Non-pigmented ciliary epithelial cell (primary cell): ENCODE measurements at places on chromosomes 16 and 17.
A peak's percentile ranks its signal among the peaks of the same experiment; 100 is the strongest.

DNA sequence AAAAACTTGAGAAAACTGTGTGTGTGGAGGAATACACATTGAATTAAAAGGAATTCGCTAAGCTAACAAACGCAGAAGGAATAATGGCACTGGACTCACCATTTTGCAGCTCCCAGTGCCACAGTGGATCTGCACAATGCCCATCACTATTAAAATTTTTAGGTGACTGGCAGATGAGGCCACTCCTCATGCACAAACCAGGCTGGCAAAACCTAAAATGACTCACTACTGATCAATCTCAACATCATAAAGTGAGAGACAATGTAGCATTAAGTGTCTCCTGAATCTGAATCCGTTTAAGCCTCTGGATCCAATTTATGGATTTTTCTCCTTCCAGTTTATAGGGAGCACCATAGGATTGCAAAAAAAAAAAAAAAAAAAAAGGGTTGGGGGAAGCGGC is 20.6 kb downstream of the MYH10 start:
- DNase-seq: no peak

DNA sequence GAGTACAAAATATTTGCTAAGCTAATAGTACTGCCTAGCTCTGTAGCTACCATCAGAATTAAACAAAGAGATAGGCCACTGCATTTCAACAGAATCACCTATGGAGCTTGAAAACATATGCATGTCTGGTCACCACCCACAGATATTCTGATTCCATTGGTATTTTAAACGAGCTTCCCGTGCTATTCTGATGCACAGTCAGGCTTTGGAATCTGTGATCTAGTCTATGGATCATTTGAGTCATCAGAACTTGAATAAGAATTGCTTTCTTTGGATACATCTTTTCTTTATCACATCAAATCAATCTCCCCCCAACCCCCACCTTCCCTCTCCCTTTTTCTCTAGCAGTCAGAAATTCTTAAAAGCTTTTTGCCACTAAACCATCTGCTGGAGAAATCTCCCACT is 124.7 kb downstream of the NPIPB5 start:
- DNase-seq: no peak

GRCh38 chr17:16905593-16906191 is 66.2 kb downstream of the TNFRSF13B start:
- peak; percentile 87 for DNase-seq

DNA sequence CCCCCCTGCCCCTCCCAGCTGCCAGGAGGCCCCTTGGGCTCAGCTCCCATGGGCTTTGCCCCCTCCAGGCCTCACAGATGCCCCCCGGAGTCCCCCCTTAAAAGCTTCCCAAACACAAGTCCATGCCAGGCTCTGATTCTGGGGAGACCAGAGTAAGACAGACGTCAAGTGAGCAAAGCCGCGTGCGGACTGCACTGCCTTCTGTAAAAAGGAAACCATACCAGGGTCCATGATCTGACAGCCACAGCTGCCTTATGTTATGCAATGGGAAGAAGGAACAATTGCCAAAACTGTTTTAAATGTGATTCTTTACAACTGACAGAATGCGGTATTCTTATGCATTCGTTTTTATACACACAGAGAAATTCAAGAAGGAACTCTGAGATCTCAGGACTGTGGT is 17.9 kb upstream of the HEXD start:
- no peak for DNase-seq

- DNase-seq: peak; percentile 54
Measured at GRCh38 chr16:84774810-84775209, 45.0 kb upstream of the CRISPLD2 start.

- no peak for DNase-seq
Measured at GRCh38 chr16:51591480-51591879, 440.4 kb upstream of the SALL1 start.

DNA sequence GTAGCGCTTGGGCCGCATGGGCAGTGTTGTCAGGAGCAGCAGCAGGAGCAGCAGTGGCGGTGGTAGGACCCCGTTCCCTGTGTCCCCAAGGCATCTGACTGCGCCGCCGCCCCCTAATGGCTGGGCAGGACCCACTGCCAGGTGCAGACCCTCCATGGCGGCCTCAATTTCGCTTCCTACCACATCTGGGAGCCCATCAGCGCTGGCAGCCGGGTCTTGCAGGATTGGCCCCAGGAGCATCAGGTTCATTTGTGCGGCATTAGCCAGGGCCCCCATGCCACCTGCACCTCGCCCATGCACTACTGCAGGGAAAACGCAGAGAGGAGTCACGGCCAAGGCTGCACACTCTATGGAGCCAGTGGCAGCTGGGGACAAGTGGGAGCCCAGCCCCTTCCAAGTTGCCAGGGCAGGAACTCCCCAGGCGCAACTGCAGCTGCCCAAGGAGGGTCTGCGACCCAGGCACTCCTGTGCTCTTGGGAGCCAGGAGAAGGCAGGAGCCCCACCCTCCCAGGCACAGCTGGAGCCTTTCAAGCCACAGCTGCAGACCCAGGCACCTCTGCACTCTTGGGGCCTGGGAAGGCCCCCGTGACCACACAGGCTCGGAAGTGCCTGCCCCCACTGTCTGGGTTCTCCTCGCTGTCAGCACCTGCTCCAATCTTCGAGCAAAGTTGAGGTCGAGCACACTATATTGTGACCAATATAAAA is 594.2 kb downstream of the KCNJ18 start:
- DNase-seq: no peak

DNA sequence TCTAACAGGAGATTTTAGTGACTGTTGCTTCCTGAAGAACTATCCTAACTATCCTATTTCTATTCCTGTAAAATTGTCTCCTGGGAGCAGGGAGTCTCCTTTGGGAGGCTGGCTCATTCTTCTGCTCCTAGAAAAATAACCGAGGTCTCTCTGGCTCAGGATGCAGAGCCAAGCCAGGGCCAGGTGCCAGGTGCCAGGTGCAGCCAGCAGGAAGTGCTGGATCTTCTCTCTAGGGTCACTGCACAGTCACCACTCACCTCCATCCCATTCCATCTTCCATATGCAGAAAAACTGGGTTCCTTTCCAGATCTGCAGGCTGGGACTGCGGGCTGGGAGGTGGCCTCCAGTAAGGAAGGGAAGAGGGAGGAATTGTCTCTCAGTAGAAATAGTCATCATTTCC is 3.8 kb upstream of the TMC7 start:
- no peak for DNase-seq

- no peak for DNase-seq
Measured at GRCh38 chr17:62882878-62883277, 74.8 kb upstream of the MARCHF10 start.

DNA sequence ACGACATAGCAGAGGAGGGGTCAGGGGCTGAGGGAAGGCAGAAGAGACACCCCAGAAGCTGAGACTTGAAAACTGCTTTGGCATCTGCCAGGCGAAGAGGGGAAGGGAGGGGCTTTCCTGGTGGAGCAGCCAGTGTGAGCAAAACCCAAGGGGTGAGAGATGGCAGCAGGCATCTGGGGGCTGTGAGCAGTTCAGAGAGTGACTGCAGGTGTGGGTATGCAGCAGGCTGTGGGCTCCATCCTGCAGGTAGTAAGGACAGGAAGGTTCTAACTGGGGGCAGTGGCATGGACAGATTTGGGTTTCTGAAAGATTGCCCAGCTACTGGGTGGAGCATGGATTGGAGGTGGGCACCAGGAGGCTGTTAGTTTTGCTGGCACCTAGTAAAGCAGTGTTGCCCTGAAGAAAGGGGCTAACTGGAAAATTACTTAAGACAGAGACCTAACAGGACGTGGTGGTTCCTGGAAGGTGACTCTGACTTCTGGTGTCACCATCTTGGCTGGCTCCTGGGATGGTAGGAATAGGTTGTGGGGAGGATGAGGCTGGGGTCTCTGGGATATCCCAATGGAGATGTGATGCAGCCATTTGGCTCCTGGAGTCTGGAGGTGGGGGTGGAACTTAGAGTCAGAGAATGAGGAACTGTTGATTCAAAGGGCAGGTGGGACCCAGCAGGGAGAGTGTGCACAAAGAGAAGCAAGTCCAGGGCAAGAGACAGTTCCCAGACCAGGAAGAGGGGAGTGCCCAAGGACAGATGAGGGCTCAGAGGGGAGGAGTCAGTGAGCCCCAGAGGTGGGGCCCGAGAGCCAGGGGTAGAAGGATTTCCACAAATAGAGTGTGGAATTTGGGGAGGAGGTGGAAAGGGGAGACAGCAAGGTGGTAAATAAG is 11.2 kb downstream of the BCL7C start:
- DNase-seq: no peak
